ENCODE measurements at places on chromosomes 6 and 20. TPM values are rescaled to one million over a fixed set of nuclear protein-coding genes. Genes with fewer than 3 reads are reported as not detected.
A peak's percentile ranks its signal among the peaks of the same experiment; 100 is the strongest.

GRCh38 chr6:32195902-32196681 is 3.6 kb upstream of the GPSM3 start:
- peaks cover 33% of the 10 kb centered on the region for H3K4me1 ChIP-seq
- H3K4me3 ChIP-seq: peak overlapping the region; percentile 59
- DNase-seq: peak; percentile 99
- no peaks in the 10 kb centered on the region for H3K36me3 ChIP-seq

DNA sequence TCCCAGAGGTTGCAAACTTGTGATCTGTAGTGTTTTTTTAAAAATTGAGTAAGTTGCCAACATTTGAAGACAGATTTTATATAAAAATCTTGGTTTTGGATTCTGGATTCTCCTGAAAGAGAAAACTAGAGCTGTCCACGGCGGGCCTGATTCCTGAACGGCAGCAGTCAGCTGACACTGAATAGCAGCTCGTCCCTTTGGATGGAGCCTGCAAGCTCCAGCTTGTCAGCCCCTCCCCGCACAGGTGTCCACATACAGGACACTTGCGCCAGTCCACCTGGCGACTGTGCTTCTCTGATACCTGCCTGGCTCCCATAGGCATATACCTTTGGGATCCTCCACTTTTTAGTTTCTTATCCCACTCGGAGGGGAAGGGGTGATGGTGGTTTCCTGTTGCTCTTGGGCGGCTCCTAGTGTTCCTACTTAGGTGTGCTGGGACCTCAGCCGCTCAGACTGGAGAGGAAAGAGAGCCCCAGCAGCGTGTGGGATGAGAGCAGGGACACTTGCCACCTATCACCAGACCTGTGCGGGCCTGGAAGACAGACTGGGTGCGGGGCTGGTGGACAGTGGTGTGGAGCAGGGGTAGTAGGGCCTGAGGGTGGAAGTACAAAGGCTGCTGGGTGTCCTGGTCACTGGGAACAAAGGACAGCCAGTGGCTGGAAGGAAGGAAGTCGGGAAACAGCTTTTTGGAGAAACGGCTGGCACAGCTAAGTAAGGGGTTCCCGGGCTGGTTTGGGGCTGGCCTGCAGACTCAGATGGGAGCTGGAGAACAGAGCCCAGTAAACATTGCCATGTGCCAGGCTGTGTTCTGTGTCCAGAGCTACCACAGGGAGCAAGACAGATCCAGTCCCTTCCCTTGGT is 18.3 kb downstream of the GHRH start:
- no peak overlapping the region for H3K4me3 ChIP-seq
- no peak for DNase-seq
- peaks cover 17% of the 10 kb centered on the region for H3K36me3 ChIP-seq
- no peaks in the 10 kb centered on the region for H3K27me3 ChIP-seq
- H3K27ac ChIP-seq: no peak overlapping the region

DNA sequence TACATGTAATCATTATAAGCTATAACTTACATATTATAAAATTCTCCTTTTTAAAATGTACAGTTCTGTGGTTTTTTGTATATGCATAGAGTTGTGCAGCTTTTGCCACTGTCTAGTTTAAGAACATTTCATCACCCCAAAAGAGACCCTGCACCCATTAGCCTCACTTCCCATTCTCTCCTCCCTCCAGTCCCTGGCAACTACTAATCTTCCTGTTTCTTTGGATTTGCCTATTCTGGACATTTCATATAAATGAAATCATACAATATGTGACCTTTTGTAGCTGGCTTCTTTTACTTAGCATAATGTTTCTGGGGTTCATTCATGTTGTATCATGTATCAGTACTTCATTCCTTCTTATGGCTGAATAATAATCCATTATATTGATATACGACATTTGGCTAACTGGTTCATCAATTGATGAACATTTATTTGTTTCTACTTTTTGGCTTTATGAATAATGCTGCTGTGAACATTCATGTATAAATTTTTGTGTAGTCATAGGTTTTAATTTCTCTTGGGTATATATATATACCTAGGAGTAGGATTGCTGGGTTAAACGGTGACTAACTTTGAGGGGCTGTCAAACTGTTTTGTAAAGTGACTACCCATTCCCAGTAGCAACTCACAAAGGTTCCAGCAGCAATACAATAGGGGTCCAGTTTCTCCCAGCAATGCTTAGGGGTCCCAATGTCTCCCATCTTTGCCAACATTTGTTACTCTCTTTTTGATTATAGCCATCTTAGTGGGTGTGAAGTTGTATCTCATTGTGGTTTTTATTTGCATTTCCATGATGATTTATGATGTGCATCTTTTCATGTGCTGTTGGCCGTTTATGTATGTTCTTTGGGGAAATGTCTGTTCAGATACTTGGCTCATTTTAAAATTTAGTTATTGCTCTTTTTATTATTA is 10.7 kb downstream of the PTPRA start:
- no peak overlapping the region for H3K4me3 ChIP-seq
- DNase-seq: no peak
- no peaks in the 10 kb centered on the region for H3K36me3 ChIP-seq
- H3K27me3 ChIP-seq: no peaks in the 10 kb centered on the region
- H3K27ac ChIP-seq: no peak overlapping the region
- no peaks in the 10 kb centered on the region for H3K4me1 ChIP-seq

Gene ARFRP1
- 51.6 TPM for total RNA-seq

GRCh38 chr6:151690303-151690702 is 117.2 kb upstream of the ESR1 start:
- H3K4me1 ChIP-seq: no peaks in the 10 kb centered on the region
- no peak overlapping the region for H3K27ac ChIP-seq
- DNase-seq: no peak
- no peaks in the 10 kb centered on the region for H3K36me3 ChIP-seq

Gene COL20A1
- not detected for total RNA-seq

GRCh38 chr6:30151580-30151979 is 9.4 kb downstream of the TRIM10 start:
- no peak overlapping the region for H3K4me3 ChIP-seq
- peaks cover 5% of the 10 kb centered on the region for H3K27me3 ChIP-seq
- H3K4me1 ChIP-seq: peaks cover 8% of the 10 kb centered on the region
- no peak overlapping the region for H3K27ac ChIP-seq
- DNase-seq: no peak
- no peaks in the 10 kb centered on the region for H3K36me3 ChIP-seq

Gene OXT
- not detected for total RNA-seq

- H3K27ac ChIP-seq: no peak overlapping the region
- H3K27me3 ChIP-seq: no peaks in the 10 kb centered on the region
- no peak overlapping the region for H3K4me3 ChIP-seq
- peaks cover 27% of the 10 kb centered on the region for H3K4me1 ChIP-seq
Observed at GRCh38 chr6:144411531-144412165, 126.5 kb downstream of the UTRN start.

GRCh38 chr6:93896081-93896480 is 476.7 kb upstream of the EPHA7 start:
- no peak overlapping the region for H3K27ac ChIP-seq
- no peak for DNase-seq
- H3K27me3 ChIP-seq: no peaks in the 10 kb centered on the region
- no peaks in the 10 kb centered on the region for H3K36me3 ChIP-seq
- no peak overlapping the region for H3K4me3 ChIP-seq
- H3K4me1 ChIP-seq: no peaks in the 10 kb centered on the region

GRCh38 chr20:37421060-37421905 is 75.3 kb downstream of the SRC start:
- H3K27me3 ChIP-seq: peaks cover 23% of the 10 kb centered on the region
- H3K27ac ChIP-seq: no peak overlapping the region
- no peak overlapping the region for H3K4me3 ChIP-seq
- no peak for DNase-seq
- H3K4me1 ChIP-seq: no peaks in the 10 kb centered on the region

DNA sequence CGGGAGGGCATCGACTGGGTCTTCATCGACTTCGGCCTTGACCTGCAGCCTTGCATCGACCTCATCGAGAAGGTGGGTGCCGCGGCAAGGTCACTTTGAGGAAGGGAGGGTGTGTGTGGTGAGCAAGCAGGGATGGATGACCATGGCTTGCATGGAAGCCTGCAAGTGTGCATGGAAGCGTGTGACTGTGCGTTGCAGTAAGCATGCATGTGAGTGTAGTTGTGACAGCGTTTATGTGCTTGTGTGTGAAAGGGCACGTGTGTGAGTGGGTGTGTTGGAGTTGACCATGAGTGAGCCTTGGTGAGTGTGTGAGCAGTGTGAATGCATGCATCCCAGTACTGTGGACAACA is 32.5 kb downstream of the MYH7B start:
- no peaks in the 10 kb centered on the region for H3K36me3 ChIP-seq
- H3K4me1 ChIP-seq: no peaks in the 10 kb centered on the region
- no peak for DNase-seq
- peaks cover 5% of the 10 kb centered on the region for H3K27me3 ChIP-seq
- no peak overlapping the region for H3K4me3 ChIP-seq
- H3K27ac ChIP-seq: no peak overlapping the region

Gene PPIL6
- 0.33 TPM for total RNA-seq

DNA sequence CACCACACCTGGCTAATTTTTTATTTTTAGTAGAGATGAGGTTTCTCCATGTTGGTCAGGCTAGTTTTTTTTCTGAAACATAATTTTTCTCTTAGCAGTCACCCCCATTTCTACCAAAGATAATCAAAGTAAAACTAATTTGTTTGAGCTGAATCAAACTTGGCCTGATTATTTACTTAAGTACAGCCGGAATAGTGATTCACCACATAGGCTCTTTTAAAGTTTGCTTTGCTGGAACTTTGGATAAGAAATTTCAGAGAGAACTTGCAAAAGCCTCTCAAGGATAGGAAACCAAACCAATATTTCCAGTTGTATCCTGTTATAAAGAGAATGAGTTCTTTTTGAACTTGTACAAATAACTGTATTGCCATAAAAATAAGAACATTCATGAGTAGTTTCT is 105.0 kb upstream of the SYNCRIP start:
- no peaks in the 10 kb centered on the region for H3K36me3 ChIP-seq
- H3K27ac ChIP-seq: no peak overlapping the region
- H3K4me1 ChIP-seq: no peaks in the 10 kb centered on the region
- no peak overlapping the region for H3K4me3 ChIP-seq
- H3K27me3 ChIP-seq: no peaks in the 10 kb centered on the region
- peak; percentile 15 for DNase-seq

GRCh38 chr6:8084586-8084985 is 17.8 kb downstream of the EEF1E1 start:
- no peaks in the 10 kb centered on the region for H3K27me3 ChIP-seq
- H3K36me3 ChIP-seq: peaks cover 5% of the 10 kb centered on the region
- H3K4me1 ChIP-seq: peaks cover 60% of the 10 kb centered on the region
- H3K4me3 ChIP-seq: no peak overlapping the region
- H3K27ac ChIP-seq: peak overlapping the region; percentile 93

DNA sequence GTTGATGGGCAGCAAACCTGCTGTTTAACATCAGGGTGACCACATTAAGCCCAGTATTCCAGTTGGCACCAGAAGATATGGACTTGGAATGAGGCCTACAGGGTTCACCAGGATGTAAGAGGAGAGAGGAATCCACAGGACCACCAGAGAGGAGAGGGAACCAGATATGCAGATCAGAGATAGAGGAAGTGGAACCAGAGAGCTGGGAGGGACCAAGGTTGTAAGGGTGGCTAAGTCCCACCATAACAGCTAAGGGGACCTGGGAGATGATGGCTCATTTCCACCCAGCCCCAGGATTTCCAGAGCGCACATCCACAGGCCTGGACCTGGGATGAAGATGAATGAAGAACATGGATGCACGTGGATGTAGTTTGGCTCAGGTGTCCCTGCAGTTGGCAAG is 11.1 kb downstream of the BTN2A1 start:
- H3K36me3 ChIP-seq: peaks cover 22% of the 10 kb centered on the region
- H3K27me3 ChIP-seq: no peaks in the 10 kb centered on the region
- H3K4me3 ChIP-seq: no peak overlapping the region

All from endothelial cell of umbilical vein (primary cell).